ENCODE measurements at places on chromosomes 1 and 21.

- DNase-seq, result no peak
Observed at GRCh38 chr1:85343612-85344255, 67.3 kb upstream of the BCL10 start.

DNA sequence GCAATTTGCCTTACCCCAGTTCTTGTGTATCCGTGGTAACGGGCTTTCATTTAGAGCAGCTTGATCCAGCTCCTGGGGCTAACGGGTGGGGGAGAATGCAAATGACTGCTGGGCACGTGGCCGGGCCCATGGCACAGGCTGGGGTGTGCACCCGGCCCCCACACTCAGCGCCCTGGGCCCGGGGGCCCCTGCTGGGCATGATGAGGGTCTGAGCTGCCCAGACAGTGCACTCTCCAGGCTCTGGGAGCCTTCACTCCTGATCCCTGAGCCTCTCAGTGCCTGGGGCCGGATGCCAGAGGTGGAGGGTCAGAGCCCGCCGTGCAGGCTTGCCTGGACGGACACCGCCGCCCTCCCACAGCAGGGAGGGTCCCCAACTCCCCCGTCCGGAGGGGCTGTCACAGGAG, 20.1 kb upstream of the PEX10 start:
- DNase-seq, result no peak

DNA sequence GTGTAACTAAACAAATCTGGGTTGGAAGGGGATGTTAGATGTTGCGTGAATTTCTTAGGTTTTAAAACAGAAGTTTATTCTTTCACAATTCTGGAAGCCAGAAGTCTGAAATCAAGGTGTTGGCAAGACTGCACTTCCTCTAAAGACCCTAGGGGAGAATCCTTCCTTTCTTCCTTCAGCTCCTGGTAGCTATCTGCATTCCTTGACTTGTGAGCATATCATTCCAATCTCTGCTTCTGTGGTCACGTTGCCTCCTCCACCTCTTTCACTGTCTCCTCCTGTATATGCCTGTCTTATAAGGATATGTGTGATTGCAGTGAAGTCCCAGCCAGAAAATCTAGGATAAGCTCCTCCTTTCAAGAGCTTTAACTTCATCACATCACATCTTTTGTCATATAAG, 7.7 kb downstream of the CHRM3 start:
- no peak for DNase-seq

- no peak for DNase-seq
Observed at GRCh38 chr1:1862905-1863547, 27.9 kb downstream of the GNB1 start.

GRCh38 chr1:114135786-114136185, 17.9 kb downstream of the SYT6 start:
- DNase-seq, result no peak

GRCh38 chr21:45764792-45765191, 121.3 kb downstream of the PCBP3 start:
- no peak for DNase-seq
